ENCODE measurements at places on chromosomes 13 and 19. TPM values are rescaled to one million over a fixed set of nuclear protein-coding genes. Genes with fewer than 3 reads are reported as not detected.
A peak's percentile ranks its signal among the peaks of the same experiment; 100 is the strongest.

Gene NEK5
- total RNA-seq: 0.25 TPM

Gene CIC
- 27.9 TPM for total RNA-seq

DNA sequence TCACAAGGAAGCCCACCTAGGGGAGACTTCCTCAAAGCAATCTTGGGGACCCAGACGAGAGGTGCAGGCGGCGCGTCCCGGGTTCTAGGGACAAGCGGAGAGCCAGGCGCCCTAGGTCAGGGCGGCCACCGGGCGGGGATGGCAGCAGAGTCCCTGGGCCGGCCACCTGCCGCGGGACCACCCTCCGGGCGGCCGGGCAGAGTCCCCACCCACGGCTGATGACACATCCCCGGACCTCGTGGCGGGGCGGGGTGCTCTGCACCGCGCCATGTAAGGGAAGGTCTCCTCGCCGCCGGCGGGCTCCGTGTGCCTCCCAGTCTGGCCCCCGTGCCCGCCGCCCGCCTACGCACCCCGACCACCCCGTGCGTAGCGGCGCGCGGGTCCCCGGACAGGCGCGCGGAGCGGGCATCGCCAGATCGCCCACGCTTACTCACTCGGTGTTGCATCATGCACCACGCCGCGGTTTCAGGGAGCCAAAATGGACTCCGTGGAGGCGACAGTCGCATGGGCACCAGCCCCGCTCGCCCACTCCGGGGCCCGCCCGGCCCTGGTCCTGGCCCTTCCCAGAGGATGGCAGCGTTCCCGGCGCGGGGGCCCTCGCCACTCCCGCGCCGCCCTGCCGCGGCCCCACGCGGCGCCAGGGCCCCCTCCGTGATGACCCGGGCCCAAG, 643 bp downstream of the SLC7A1 start:
- peak; percentile 58 for DNase-seq

GRCh38 chr13:59269476-59269875, 894.3 kb downstream of the DIAPH3 start:
- no peak for DNase-seq

- peak; percentile 9 for DNase-seq
Observed at GRCh38 chr19:3613818-3614661, 7.4 kb upstream of the TBXA2R start.

GRCh38 chr19:38736413-38737280, 7.6 kb downstream of the CAPN12 start:
- DNase-seq: peak; percentile 23

Gene IGFL2
- not detected for total RNA-seq

DNA sequence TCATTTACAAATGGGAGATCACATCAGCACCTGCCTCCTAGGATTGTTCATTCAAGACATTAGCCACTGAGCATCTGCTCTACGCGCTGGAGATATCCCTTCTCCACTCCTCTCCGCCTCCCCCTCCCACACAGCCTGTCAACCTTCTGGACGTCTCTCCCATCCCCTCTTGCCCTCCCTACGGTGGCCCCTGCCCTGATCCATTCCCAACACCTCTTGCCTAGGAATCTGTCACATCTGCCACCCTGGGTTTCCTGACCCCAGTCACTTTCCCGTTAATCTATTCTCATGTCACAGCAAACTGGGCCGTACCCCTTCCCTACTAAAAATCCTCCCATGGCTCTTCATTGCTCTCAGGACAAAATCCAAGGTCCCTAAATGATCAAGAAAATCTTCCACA, 10.3 kb downstream of the DYRK1B start:
- no peak for DNase-seq

DNA sequence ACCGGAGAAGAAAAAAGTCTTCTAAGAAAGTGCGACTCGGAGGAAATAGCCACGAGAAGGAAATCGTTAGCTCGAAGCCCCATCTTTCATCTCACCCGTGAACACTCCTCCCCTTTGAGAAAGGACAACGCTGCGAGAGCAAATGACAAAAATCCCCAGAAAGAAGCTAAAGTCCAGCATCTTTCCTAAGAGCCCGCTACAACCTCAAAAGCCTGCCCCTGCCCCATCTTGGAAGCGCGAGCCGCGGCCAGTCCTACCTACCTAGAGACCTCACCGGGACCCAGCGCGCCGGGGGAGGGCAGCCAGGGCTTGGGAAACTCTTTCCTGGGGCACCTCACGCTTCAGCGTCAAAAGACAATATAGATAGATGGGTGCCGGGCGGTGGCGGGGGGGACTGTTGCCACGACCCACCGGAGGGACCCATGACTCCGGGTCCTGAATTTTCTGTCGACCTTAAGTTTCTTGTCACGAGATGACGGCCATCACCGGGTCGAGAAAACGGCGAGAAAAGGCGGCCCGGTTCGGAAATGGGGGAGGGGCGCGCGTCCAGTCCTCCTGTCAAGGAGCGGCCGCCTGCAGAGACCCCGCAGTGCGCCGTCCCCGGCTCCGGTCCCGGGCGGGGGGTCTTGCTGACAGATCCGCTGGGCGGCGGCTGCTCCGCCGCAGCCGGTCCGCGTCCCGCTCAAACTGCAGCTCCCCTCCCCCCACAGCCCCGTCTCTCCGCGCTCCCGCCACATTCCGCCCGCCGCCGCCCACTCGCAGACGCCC, 65.9 kb downstream of the KCNRG start:
- DNase-seq: peak; percentile 56

Gene CNN1
- total RNA-seq: 167 TPM

DNA sequence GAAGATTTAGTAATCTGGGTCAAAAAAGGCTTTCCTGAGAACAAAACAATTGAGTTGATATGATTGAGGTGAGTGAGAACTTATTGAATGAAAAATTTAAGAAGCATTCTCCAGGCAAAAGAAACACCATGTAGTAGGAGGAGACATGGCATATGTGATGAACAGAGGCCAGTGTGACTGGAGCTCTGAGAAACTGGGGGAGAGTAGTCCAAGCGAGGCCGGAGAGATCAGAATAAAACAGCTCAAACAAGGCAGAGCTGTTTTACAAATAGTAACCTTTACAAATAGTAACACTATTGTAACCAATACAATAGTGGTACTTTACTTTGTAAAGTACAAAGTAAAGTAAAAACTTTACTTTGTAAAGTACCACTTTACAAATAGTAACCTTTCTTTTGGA, 1159.1 kb downstream of the PCDH9 start:
- no peak for DNase-seq

Gene ACP7
- not detected for total RNA-seq

Gene FFAR1
- total RNA-seq: not detected

Gene IGLON5
- total RNA-seq: 0.19 TPM

GRCh38 chr19:30090963-30091362, 148.9 kb downstream of the URI1 start:
- DNase-seq: no peak

Gene KLK15
- not detected for total RNA-seq

GRCh38 chr19:8001995-8002849, 3.2 kb downstream of the ELAVL1 start:
- peak; percentile 76 for DNase-seq

DNA sequence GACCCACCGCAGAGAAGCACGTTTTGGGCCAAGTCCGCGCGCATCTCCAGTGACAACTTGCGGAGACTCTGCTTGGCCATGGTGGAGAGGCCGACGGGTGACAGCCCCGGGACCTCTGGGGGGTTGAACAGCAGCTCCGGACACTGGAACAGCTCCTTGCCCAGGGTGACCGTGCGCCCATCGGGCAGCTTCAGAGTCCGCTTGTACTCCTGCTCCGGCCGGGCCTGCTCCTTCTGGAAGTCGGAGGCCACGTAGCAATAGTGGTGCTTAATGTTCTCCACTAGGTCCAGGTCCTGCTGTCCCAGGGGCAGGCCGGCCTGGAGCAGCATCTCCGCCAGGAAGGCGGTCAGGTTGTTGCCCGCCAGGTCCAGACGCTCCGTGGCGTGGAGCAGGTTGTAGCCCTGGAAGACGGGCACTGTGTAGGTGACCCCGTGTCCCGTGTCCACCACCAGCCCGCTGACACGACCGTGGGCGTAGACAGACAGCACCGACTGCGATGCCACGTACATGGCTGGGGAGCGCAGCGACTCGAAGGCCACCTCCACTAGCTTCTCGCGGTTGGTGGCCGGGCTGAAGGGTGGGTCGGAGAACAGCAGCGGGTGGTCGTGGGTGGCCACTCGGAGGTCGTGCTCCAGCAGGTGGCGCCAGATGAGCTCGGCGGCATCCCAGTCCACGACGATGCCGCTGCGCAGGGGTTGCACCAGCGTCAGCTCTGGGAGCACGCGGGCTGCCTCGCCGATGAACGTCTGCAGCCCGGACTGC, 743 bp downstream of the ACTL9 start:
- DNase-seq: no peak

DNA sequence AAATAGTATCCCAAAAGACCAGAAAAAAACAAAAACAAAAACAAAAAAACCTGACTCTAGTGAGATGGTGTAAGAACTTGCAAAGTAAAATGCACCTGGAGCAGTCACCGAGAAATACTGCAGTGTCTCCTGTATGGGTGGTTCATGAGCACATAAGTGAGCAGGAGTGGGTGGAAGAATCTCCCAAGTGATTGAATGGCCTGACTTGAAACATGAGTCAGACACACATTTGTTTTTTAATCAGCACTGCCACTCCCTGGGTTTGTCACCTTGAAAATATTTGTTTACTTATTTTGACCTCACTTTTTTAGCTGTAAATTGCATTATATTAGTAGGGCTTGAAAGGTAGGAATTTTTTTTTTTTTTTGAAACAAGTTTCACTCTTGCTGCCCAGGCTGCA, 2.0 kb downstream of the ZNF431 start:
- no peak for DNase-seq

Gene PRRG2
- total RNA-seq: 0.54 TPM

- DNase-seq: no peak
Observed at GRCh38 chr13:20512042-20512683, 13.5 kb downstream of the CRYL1 start.

DNA sequence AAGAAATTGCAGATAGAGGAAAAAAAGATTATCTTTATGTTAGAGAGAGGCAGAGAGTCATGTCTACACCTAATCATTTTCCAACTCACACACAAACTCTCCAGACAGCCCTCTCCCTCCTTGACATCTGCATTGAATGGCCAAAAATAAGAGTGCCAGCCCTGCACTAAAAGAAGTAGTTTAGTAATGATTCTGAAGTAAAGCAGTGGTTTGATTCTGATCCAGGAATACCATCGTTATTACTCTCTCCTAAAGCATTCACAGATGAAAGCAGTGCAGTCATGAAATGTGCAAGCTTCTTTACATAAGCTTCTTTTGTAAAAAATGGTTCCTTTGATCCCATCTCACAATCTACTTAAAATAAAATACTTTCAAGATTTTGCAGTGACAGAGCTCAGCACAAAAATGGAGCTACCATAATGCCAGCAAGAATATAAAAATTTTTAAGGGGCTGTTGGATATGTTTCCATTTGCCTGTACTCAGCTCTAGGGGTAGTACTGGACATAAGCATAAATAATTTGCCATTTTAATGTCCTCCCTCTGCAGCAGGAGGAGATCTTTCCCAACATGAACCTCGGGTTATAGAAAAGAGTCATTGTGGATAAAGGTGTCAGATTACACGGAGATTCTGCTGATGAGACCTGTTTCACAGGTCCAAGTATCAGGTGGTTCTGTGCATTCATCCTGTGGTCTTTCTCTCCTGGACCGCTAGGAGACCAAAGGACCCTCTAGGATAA, 406.3 kb downstream of the DCT start:
- DNase-seq: no peak

Gene OCEL1
- total RNA-seq: 21.3 TPM

DNA sequence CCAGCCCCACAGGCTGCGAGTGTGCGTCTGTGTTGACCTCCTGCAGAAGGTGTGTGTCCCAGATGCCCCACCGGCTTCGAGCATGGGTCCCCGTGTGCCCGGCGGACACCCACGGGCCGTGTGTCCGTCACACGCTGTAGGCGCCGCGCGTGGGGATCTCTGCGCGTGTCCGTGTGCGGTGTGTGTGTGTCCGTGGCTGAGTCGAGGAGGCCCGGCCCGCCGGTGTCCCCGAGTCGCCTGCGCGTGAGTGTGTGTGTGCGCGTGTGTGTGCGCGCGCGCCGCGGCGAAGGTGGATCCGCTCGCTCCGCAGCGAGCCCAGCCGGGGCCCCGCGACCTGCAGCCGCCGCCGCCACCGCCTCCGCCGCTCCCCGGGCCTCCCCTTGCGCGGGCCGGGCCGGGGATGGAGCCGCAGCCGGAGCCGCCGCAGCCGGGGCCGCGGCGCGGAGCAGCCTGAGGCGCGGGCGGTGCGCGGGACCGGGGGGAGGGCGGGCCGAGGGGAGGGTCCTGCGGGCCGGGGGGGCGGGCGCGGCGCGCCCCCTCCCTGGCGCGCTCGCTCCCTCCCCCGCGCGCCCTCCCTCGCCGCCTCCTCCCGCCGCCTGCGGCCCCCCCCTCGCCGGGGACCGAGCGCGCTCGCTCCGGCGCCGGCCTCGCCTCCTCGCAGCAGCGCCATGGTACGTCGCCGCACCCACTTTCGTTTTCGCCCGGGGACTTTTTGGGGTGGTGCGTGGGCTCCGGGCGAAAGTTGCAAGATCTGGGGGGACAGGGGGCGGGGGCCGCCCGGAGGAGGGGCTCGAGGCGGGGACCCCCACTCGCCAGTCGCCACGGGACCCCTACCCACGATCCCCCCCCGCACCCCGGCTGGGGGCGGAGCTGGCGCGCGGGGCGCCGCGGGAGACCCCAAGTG, 7.1 kb upstream of the NFIC start:
- peak; percentile 80 for DNase-seq

GRCh38 chr13:105389373-105389772, 1146.1 kb downstream of the EFNB2 start:
- no peak for DNase-seq

- no peak for DNase-seq
Observed at GRCh38 chr19:4016903-4017638, 9.5 kb downstream of the PIAS4 start.

DNA sequence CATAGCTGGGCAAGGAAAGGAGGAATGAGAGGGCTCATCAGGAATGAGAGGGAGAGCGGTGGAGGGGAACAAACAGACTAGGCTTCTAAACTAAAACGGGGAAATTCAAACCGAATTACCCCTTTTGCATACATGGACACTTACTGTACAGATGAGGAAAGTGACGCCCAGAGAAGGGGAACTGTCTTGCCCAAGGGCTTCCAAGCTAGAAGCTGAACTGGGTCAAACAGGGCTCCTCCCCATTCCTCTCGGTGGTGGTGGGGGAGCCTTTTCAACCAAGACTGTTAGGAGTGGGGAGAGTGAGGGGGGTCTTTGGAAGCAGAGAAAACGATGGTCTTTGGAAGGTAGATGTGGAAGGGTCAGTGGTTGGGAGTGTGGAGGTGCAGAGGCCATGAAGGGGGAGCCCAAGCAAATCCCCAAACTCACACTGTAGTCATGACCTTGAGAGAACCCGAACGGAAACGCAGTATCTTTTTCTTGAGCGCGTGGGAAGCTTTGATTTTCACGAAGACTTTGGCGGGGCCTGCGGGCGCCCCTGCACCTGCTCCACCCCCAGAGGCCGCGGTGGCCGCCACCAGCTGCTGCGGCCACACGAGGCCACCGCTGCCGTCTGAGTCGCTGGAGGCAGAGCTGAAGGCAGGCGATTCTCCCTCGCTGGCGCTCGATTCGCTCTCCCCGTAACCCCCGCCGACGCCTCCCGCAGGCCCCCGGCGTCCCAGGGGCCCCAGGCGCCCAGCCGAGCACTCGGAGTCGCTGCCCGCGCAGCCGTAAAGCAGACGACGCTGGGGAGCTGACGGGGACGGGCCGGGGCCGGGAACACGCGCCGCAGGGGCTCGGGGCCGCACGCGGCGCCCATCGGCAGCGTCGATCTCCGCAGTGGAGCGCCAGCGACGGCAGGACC, 12.3 kb upstream of the GNG8 start:
- DNase-seq: no peak

Gene CYP4F2
- total RNA-seq: not detected

Gene GGACT
- 0.79 TPM for total RNA-seq

Gene STK24
- total RNA-seq: 65.1 TPM
